ENCODE measurements at places on chromosomes 6 and 20. TPM values are rescaled to one million over a fixed set of nuclear protein-coding genes. Genes with fewer than 3 reads are reported as not detected.

The RNGTT gene
- 13.5 TPM for total RNA-seq

The HTR1B gene
- 57.5 TPM for total RNA-seq

The SPATS1 gene
- not detected for total RNA-seq

The TENT5A gene
- 2.4 TPM for total RNA-seq

The LCA5 gene
- 4.2 TPM for total RNA-seq

The FANCE gene
- 12.7 TPM for total RNA-seq

The GSTA1 gene
- total RNA-seq: not detected

The PKIB gene
- not detected for total RNA-seq

The SLC22A23 gene
- 14.3 TPM for total RNA-seq

The PRDM1 gene
- 4.8 TPM for total RNA-seq

The FERMT1 gene
- 1.5 TPM for total RNA-seq

The PROKR2 gene
- total RNA-seq: not detected

The GGTLC1 gene
- total RNA-seq: not detected

The HLA-DPB1 gene
- total RNA-seq: 2.3 TPM

The TFAP2B gene
- total RNA-seq: not detected

The TMEM244 gene
- not detected for total RNA-seq

The CGA gene
- total RNA-seq: not detected

The DEFB132 gene
- not detected for total RNA-seq

The CLPSL2 gene
- total RNA-seq: not detected

The SRC gene
- total RNA-seq: 29.4 TPM

The ACTL10 gene
- 0.62 TPM for total RNA-seq

The ARHGAP40 gene
- total RNA-seq: 0.12 TPM

The TMC2 gene
- not detected for total RNA-seq

All from endothelial cell of umbilical vein (primary cell).